ENCODE measurements at places on chromosomes 6 and 20.

DNA sequence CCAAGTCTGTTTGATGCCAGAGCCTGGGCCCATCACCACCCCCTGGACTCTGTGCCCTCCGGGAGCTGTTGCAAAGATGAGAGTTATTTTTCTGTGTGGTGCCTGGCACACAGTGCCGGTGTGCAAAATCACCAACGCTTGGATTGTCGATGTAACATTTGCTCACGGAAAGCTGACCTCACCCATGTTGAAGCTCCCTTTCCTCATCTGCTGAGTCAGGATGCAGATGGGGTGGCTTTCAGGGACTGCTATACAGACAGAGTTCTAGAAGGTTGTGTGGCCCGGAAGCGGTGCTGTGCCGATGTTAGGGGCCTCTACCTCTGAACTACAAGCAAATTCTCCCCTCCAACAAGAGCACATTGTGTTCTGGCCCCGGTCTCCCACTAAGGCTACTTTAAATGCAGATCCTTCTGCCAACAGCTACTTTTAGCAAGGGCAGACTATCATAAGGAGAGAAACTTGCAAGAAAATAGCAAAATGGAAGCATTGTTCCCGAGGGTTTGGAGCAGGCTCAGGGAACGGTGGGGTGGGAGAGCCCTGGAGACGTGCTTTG, 34.0 kb downstream of the EYA2 start:
- no peak for DNase-seq

- no peak for DNase-seq
These were observed 35.9 kb upstream of the NXT1 start for GRCh38 chr20:23314699-23315098.

- DNase-seq = no peak
These were observed 9.6 kb upstream of the BEND3 start for GRCh38 chr6:107124934-107125348.

GRCh38 chr6:45438151-45438550, 60.4 kb upstream of the SUPT3H start:
- no peak for DNase-seq

GRCh38 chr20:32127347-32127746, 17.8 kb downstream of the TM9SF4 start:
- no peak for DNase-seq

DNA sequence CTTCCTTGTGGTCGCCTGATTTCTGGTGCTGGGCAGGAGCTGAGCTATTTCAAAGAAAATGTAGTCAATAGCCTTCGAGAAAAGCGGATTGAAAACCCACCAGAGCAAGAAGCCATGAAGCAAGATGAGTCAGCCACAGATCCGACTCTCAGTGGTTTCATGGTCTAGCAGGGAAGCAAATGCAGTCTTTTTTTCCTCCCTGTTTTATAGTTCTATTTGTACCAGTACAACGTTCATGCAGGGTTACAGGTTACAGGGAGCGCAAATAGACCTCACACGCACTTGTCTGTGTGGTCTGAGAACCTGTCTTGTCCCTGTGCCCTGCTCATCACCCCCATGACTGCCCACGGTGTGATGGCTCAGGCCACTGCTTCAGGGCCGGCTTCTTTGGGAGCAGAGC, 309.8 kb upstream of the SUPT3H start:
- DNase-seq = no peak

GRCh38 chr6:118744261-118744941, 93.0 kb upstream of the CEP85L start:
- DNase-seq = no peak

DNA sequence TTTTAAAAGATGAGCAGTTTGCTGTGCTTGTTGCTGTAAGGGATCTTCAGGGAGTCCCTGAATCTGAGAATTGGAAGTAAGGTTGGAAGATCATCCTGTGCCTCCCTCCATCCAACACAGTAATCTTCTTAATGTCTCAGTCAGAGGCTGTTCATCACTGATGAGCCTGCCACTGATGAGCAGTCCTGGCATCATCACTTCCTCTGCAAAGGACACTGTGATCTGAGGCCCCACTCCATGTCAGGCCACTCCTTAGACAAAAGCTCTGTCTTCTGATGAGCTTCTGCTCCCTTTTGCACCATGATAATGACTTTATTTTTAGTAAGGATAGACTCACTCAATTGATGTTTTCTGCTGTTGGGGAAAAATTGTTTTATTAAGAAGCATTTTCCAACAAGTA, 121.0 kb downstream of the UST start:
- DNase-seq = no peak

All from stimulated activated CD4-positive, alpha-beta T cell treated with anti-CD3 and anti-CD28 coated beads, Interleukin-1b, Interleukin-23, amount 100 ng/mL, for 4 hours (primary cell).